ENCODE measurements at places on chromosomes 2 and 18.

DNA sequence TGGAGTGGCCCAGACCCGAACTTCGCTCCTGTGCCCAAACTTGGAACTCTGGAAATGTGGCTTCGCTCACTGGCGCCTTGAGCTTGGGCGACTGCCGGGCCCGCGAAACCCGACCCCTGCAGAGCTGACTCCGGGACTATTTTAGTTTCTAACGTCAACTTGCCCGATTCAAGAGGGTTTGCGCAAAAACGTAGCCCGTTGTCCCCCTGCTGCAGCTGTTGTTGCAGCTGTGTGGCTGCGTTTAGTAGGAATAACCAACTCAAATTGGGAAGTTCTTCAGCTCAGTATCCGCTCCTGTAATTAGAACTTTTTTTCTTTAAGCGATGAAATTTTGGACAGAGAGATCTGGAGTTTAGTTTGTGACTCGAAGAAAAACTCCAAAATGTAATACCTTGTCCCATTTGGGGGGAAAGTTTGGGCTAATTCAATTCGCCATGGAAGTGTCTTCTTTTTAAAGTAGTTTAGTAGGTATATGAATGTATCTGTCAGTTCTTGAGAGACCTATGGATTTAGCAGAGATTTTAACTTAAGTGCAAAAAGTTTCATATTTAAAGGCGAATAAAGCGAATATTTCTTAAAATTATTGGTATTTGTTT lies 559 bp downstream of the MYL12A start:
- no peak for DNase-seq

GRCh38 chr2:70985283-70985688 lies 6.9 kb downstream of the ANKRD53 start:
- no peak for DNase-seq

DNA sequence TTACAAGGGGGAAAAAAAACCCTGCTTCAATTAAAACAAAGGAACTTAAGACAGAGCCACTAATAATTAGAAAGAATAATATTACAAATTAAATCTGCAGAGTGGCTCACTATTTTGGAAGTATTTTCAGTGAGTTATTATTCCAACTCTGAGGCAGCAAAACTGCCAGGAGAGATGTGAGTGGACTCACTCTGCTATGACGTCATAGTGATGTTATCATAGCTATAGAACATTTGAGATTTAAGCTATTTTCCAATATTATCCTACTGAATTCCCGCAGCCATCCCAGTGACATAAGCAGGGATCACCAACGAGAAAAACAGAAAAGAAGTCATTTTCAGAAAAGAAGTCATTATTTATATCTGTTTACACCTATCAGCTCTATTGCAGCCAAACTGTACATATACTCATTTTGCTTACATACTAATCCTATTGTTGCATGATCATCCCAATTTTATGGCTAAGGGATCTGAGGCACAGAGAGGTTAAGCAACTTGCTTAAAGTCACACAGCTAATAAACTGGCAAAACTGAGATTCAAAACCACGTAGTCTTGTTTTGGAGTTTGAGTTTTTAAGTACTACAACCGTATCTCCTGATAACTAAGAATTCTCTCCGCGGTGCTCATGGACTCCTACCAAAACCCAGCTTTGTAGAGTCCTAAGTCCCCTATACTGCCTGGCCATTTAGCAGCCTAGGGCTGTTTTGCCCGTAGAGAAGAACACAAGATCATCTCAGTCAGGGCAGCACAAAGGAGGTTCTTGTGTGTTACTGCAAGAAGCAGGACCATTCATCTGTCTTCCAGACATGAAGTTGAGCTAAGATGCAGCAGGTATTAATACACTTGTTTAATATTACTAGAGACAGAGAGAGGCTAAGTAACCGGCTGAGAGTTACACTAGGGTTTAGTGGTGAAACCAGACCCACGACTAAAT lies 299.8 kb downstream of the TCF4 start:
- DNase-seq = no peak

GRCh38 chr2:69911985-69912563 lies 2.8 kb upstream of the MXD1 start:
- DNase-seq = peak; percentile 54

DNA sequence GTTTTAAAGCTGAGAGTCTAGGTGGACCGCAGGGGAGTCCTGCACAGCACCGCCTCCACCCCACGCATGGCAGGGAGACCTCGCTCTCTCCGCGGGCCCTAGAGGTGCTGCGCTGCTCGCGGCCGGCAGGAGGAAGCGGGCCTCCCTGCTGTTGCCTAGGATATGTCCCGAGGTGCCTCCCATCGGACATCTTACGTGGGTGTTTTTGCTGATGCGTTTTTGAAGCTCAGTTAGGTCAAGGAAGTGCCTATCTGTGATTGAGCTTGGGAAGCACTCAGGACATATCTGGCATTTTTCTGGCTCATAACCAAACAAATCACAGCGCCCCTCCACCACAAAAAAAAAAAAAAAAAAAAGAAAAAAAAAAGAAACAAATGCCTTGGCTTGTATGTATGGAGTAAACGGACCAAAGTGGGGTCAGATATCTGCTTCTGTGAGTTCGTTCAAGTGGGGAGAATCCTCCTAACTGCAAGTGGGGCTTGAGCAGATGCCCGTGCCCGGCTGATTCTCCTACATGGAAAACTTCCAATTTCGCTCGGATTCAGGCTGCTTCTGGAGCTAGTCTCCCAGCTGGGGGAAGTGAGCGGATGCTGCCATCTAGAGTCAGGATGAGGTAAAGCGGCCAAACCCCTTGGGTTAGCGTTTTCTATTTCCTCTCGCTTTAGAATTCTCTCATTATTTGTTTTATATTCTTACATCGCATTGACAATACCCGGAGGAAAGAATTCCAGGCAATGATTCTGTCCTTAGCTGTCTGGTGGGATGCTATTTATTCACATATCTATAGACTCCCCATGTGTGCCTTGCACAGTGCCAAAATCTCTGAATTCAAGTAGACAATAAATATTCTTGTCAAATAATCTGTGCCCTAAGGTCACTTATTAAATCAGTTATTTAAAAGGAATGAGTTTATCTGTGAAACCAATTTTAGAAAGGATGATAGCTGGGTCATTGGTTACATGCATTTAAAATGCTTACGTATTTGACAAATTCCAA lies 95.3 kb downstream of the CD8B2 start:
- peak; percentile 21 for DNase-seq

DNA sequence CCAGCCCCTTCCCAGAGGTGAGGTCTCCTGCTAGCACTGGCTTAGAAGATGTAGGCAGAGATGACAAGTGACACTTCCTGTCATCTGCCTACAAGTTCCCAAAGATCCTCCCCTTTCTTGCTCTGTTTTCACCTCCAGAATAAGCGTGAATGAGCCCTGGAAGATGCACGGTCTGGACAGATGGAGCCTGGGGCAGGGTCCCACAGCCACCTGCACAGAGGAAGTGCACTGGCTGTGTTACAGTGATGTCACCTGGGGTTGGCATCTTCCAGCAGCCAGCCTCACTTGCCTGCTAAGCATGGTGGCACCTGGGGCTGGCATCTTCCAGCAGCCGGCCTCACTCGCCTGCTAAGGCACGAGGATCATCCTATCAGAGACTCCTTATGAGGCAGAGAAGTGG lies 32.3 kb downstream of the TMEM18 start:
- no peak for DNase-seq

DNA sequence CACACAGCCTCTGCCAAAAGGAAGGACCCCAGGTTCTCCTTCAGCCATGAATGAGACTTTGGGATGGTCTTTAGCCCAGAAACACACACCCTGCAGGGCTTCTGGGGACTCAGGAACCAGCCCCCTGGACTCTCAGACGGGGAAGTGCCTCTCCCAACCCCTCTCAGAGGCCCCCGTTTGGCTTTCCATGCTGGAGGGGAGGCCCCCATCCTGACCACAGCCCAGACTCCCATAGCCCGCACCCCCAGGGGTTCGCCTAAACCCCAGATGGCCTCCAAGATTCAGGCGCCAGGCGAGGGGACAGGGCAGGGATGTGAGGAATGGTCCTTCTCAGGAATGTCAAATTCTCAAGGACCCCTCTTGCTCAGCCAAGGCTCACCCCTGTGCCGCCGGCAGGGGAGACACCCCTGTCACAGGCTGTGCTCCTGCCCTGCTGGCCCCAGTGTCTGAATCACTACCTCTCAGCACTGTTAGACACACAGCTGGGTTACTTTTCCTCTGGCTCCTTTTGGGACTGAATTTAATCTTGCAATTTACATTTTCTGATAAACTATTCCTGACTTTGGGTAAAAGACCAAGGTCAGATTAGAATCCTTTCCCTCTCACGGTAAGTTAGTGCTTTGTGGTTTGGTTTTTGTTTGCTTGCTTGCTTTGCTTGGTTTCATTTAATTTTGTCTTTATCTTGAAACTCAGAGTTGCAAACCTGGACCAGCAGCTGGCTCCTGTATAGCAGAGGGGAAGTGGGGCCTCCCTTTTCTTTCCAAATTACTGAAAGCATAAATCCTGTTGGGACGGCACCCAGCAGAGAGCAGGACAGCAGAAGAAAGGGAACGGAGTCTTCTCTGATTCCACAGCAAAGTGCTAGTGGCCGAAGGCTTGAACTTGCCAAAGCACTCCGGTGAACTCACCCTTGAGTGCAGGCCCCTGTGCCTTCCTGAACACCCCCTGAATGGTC lies 198.9 kb upstream of the RAB6C start:
- DNase-seq = no peak

DNA sequence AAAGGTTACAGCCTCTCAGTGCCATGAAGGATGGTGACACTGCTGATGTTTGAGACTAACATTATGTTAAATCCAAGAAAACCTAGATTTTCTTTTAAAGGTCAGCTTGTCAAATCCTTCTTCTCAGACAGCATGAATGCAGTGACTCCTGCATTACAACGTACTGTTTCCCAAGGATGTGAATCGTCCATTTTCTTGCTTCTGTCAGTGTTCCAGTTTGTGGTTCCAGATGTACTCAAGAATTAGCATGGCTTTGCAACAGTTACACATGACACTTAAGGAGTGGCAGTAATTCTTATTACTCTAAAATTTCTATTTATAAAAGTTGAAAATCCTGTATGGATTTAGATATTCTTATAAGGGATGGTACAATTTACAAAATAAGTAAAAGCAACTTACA lies 1.5 kb upstream of the TTC39C start:
- DNase-seq = no peak

DNA sequence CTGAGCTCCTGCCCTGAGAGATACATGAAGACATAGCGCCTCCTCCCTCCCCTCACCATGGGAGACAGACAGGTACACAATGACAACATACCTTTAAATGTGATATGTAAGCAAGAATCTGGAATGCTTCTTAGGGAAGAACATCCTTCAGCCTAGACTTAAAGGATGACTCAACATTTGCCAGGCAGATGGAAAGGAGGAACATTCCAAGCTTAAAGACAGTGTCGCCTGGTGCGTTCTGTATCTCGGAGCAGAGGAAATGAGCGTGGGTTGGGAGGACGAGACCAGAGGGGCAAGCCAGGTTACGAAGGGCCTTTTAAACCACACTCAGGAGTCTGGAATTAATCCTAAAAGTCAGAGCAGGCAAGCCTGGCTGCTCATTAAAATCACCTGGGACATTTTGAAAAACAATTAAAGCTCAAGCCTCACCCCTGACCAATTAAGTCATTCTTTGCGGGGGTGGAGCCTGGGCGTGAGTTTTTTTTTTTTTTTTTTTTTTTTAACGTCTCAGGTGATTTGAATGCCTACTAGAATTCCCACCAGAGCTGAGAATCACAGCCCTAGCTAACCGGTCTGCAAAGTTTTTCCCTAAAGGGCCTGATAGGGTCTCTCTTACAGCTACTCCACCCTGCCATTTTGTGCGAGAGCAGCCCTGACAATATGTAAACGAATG lies 131.2 kb upstream of the SEC11C start:
- DNase-seq = no peak

Data from CD4-positive, alpha-beta T cell treated with Interleukin-6 at 100 ng/mL for 8 hours (primary cell).